ENCODE measurements at places on chromosomes 4 and X. TPM values are rescaled to one million over a fixed set of nuclear protein-coding genes. Genes with fewer than 3 reads are reported as not detected.

DNA sequence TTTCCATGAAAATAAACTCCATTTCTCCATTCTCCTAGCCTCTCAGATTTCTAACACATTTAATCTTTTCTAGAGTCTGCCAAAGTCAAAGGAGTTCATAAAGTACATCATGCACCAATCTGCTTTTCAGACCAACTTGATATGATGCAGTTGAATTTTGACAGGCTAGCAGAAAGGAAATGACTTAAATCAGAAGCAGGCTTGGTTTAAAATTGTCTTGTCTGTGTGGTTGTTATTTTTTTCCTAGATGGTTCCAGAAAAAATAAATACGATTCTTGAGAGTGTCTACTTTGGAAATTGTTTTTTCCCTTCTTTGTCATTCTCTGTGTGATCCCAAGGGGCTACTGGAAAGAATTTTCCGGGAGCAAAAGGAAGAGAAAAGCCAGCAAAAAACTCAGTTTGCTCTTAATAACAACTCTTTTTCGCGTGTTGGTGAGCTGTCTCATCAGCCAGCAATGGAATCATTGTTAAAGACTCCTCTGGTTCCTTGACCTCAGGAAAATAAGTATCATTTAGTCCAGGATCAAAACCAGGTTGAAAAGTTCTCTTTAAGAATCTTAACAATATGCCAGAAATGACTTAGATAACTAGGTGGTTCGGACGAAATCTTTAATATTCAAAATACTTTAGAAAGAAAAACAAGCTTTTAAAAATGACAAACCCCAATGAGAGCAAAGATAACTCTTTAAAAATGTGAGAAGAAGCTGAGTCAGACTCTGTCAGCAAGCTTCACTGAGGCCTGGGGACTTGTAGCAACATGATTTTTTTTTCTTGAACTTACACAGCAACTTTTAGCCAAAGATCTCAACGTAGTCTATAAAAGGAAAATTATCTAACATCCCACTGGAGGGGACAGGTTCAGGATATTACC lies 49.7 kb upstream of the GAB1 start:
- DNase-seq: no peak

DNA sequence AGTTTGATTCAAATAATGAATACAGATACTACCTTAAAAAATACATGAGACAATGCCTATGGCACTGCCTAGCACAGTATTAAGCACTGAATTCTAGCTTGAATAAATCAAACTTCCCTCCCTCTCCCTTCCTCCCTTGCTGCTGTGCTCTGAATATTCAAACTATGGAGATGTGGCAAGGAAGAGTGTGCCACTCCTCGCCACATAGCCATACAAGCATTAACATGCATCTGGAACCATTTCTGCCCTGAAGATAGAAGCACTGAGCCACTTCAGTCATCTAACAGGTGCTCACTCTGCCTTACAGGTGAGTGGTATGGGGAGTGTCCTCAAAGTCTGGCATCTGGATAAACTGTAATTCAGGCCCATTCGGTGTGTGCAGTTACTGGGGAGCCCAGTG lies 276.9 kb downstream of the ARHGAP24 start:
- DNase-seq: no peak

XAGE1A gene
- not detected for total RNA-seq

DNA sequence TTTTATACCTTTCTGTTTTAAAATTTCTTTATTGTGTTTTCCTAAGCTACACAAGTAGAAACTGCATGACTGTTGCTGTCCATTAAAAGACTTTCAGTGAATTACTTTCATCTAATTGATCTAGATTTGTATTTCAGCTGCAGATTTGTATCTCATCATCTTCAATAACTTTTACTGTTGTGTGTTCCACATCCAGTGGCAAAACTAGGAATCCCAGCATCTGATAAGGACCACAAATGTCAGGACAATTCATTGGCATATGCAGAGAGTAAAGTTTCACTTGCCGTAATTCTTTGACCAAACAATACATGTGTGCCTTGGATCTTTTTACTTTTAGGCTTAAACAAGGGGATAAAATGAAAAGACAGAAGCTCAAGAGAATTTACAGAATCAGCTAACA lies 112.6 kb downstream of the FBXO8 start:
- DNase-seq: no peak

- DNase-seq: no peak
Observed at GRCh38 chr4:173661001-173661400, 131.0 kb upstream of the HAND2 start.

DNA sequence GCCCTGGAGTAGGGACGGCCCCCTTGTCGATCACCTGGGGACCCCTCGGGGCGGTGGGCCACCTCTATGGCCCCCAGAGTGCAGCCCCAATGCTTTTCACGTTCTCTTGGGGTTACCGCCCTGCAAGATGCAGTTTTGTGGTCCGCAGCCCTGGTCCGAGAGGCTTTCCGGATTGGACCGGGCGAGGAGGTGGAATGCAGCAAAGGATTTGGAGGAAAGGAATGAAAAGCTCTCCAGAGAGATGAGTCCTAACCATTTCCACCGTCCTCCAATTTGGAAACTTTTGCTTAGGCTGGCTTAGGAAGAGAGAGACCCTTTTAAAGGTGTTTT lies 601 bp downstream of the SLC25A43 start:
- DNase-seq: no peak

DNA sequence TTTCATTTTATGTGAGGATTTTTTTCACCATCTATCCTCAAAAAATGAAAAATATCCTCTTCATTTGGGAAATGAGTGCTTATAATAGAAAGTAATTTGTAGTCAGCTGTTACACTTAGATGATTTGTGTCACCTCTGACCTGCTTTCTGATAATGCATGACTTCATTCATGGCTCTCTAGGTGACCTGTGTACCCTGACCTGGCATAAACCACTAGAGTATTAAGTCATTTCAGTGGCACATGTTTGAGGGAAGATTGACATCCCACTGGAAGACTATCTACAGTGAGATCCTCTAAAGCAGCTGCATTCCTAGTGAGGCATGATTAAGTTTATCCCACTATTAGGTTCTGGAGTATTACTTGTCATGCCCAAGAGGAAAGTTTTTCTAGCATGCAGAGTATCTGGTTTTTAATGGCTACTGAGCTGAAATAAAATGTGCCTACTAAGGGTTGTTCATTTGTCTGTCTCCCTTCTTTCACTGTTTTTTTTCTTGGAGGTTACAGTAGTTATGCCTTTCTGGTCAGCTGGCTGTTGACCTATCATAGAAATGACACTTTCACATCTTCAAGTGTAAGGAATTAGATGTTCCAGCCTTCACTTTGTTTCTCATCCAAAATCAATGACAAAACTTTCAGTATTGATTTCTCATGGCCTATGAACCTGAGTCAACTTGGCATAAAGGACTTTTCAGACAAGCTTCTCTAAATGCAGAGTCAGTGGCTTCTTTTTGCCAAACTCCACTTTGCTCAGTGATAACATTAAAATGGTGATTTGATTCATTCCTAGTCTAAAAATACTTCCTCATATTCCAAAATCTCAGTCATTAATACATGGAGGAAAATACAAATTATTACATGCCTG lies 33.1 kb downstream of the TET2 start:
- DNase-seq: no peak

GRCh38 chr4:11105715-11106114 lies 323.0 kb downstream of the HS3ST1 start:
- DNase-seq: no peak

DNA sequence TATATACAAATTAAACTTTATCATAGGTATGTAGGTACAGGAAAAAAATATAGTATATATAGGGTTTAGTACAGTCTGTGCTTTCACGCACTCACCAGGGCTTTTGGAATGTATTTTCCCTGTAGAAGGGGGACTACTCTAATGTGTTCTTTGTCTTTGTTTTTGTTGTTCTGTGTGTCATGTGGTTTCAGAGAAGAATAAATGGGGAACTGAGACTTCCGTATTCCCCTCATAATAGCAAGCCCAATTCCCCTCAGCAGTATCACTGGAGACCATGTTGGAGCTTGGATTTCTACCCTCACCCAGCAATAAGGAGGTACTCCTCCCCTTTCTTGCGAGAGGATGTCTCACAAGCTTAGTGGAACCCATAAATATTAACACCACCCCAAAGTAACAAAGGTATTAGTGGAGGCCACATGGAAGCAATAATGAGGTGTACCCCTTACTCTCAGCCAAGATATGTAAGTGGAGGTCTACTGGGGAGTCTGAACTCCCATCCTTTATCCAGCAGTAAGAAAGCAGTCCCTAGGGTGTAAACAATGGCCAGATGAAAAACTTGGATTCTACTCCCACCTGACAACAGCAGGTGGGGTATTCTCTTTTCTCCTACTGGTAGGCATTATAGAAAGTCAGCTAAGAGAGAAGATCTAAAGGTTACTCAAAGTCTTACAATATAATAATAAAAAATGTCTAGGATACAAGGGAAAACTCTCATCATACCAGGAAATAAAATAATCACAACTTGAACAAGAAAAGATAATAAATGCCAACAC lies 805.4 kb upstream of the GALNTL6 start:
- no peak for DNase-seq

NXT2 gene
- not detected for total RNA-seq

DNA sequence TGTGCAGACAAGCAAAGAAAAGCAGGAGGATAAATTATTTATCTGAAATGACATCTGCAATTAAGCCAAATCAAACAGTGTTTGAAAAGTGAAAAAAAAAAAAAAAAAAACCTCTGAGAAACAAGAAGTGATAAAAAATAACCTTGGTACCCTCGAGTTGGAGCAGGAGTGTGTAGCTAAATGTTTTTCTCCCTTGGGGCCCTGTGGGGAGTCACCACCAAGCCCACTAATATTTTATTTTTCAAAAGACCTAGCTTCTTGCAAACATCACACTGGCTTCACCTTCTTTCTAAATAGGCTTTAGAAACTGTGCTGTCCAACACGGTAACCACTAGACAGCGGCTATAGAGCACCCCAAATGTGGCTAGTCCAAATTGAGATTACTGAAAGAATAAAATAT lies 47.7 kb downstream of the SNX25 start:
- DNase-seq: no peak

- no peak for DNase-seq
Observed at GRCh38 chrX:133269168-133269567, 51.0 kb upstream of the TFDP3 start.

DNA sequence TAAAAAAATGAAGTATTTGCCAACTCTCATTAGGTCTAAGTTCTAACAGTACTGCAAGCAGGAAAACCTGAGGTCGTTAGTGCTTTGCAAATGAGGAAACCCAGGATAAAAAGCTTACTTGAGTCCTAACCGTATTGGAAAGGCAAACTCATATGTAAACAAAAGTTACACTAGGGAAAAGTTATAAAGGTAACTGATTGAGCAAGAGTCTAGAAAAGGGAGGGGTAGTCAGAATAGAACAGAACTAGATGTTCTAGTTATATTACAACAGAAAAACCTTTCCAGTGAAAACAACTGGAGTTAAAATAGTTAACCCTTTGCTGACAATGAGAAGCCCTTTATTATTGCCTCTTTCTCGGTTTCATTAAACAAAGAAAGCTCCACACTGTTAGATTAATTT lies 66.4 kb upstream of the MAOA start:
- no peak for DNase-seq

RAB40A gene
- 0.55 TPM for total RNA-seq

GRCh38 chr4:42371305-42372252 lies 25.7 kb upstream of the SHISA3 start:
- DNase-seq: no peak

DNA sequence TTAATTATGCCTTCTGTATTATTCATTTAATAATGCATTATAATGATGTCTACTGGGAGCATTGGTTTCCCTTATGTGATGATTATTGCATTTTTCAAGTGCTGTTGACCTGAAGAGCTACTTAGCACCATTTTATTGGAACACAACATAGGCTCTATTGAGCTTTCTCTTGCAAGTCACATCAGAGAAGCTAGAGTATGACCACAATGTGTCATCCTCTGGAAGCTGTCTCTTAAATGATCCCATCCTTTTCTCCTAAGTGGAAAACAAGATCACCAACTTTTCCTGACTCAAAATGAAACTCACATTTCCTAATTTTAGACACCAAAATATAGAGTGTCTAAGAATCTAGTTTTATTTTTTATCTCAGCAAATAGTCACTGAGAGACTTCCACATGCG lies 1451.9 kb downstream of the PCDH7 start:
- DNase-seq: no peak

FAM9C gene
- 0.64 TPM for total RNA-seq

GRCh38 chrX:21723814-21724213 lies 34.1 kb downstream of the SMPX start:
- DNase-seq: no peak

DNA sequence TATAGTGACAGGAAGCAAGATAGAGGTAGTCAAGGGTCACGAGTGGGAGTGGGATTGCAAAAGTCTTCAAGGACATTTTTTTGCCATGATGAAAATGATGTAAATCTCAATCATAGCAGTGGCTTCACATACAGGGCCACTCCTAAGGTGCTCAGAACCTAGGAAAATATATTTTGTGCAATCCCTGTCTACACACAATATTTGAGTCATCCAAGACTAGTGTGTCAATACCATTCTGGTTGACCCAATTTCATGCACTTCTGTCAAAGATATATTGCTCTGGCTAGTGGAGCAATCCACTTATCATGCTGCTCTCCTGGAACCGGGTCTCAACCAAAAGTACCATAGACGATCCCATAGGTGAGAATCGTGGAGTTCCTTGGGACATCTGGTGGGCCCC lies 24.2 kb upstream of the XPNPEP2 start:
- DNase-seq: no peak

GRCh38 chr4:165288639-165289422 lies 38.6 kb upstream of the MSMO1 start:
- no peak for DNase-seq

- no peak for DNase-seq
Observed at GRCh38 chrX:13338996-13339515, 19.2 kb upstream of the ATXN3L start.

PABPC5 gene
- 1.1 TPM for total RNA-seq

CFI gene
- 1.9 TPM for total RNA-seq

DNA sequence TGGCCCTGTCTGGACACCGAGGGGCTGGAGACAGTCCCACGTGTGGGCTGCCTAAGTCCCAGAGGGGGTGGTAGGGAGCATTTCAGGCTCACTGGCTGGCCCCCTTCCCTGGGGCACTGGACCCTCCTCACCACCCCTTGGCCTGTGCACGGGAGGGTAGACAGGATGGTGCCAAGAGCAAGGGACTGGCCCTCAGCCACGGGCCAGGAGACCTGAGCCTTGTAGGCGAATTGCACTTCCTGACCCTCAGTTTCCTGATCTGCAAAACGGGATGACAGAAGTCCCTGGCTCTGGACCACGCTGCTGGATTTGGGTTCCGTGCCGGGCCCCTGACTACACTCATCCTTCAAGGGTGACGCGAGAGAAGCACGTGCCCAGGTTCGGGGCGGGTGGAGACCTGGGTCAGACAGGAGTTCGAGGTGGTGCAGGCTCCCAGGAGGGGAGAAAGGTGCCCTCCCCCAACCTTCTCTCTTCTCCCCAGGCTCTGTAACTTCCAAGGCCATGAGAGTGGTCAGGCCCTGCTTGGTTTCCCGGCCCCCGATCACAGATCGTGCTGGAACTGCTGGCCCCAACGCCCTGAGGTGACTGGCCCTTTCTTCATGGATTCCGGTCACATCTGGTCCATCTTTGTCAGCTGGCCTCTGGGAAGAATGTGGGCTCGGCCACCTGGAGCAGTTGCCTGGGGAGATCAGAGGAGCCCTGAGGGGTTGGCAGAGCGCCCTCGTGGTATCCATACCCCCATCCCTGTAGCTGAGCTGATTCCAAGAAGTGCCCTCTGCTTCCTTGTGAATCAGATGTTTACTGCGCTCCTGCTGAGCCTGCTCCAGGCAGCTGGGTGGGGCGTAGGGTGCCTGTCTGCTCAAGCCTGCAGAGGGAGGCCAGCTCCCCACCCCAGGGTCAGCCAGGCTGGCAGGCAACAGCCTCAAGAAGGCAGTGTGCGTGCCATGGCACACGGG lies 3.3 kb downstream of the SH3BP2 start:
- peak; percentile 84 for DNase-seq

- no peak for DNase-seq
Observed at GRCh38 chr4:79526641-79527565, 118.9 kb upstream of the GK2 start.
